Choroid plexus epithelial cell (primary cell): ENCODE measurements at places on chromosomes 3 and 15.

DNA sequence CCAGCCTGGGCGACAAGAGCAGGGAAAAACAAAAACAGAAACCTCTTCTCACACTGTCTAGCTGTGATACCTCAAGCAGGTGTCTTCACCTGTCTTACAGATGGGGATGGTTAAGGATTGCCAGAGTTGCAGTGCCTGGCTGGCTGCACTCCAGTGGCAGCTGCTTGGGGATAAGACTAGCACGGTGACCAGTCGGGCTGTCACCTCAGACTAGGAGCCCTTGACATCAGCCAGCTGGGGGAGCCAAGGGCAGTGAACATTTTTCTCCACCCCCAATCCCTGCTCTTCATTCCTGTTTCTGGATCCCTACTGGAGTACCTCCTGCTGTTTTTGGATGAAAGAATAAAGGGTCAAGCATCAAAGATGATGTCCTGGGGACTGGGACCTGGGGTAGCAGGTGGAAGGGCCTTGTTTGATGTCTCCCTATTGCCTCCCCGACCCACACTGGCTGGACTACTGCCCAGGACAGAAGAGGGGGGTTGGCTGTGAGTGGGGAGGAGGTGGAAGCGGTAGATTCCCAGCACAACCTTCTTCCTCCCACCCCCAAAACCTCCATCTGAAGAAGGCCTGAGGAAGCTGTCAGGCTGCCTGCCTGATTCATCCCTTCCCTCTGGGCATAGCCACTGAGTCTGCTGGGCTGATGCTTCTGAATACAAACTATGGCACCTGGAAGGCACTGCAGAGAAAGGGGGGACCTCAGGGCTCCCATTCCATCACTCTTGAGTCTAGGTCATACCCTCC, 7.0 kb upstream of the CPNE9 start:
- no peak for DNase-seq

GRCh38 chr3:23219117-23219516, 16.0 kb downstream of the UBE2E2 start:
- peak; percentile 20 for DNase-seq

GRCh38 chr15:39511000-39511915, 69.6 kb upstream of the THBS1 start:
- DNase-seq, result peak; percentile 87

DNA sequence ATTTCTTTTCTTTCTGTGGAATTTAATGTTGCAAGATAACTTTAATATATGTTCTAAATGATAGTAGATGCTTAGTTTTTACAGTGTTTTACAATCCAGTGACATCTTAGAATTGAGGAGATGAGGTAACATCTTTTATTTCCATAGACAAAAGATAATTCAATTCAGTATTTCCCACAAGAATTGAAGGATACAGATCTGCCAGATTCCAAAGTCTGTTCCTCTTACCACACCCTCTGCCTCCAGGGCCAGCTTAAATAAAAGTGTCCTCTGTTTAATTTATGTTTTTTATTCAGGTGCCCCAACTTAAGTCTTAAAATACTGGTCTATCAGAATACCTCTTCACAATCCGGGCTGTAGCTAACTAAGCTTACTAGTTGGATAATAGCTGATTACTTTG, 6.5 kb downstream of the STT3B start:
- no peak for DNase-seq

DNA sequence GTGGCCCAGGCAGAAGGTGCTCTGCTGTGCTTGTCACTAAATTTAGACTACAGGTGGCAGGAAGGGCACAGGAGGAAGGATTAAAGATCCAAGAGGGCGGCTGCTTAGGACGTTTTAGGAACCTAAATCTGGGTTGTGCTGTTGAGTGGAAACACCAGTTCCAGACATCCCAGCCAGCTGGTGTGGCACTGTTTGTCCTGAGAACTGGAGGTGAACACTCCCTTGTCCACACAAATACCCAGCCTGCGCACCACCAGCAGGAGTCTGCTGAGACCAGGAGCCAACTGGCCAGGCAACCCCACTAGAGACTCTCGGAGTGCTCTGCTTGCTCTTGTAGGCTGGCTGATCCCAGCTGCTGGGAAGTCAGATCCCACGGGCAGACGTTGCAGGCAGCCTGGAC, 30.3 kb upstream of the UACA start:
- peak; percentile 24 for DNase-seq

DNA sequence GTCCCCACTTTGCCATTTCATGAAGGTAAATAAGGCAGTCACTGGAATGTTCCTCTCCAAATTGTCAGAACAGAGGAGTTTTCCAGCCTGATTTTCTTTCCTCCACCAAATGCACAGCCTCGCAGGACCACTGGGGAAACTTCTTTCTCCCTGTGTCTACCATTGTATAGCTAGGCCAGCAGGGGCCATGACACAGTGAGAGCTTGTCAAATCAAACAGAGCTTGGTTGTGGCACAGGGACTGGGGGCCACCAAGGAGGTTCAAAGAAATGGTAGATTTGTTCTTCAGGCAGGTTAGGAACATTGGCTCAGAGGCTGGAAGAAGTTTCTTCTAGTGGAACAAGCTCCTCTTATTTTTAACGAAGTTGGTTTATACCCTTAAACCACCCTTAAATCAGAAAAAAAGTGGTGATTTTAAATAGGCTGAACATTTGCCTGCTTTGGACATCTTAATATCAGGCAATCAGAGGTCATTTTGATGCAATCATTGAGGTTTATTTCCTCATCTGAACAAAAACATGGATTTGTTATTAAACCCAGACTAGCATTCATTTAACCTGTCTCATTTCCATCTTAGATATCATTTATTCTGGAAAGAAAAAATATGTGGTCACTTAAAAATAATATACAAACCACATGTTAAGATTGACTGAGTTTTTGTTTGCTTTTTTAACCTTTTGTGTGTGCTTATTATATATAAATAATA, 105.6 kb downstream of the GTPBP8 start:
- DNase-seq, result peak; percentile 64

- no peak for DNase-seq
Measured at GRCh38 chr3:4849136-4849535, 130.1 kb upstream of the BHLHE40 start.

GRCh38 chr15:85350395-85350794, 30.0 kb upstream of the AKAP13 start:
- DNase-seq, result no peak

- peak; percentile 97 for DNase-seq
Measured at GRCh38 chr3:64548200-64548889, 139.5 kb downstream of the ADAMTS9 start.

GRCh38 chr15:89333959-89334509, 590 bp downstream of the POLG start:
- DNase-seq, result no peak
